Spleen (tissue), 13 donors: ENCODE measurements at places on chromosomes 4 and X. TPM values are rescaled to one million over a fixed set of nuclear protein-coding genes. Genes with fewer than 3 reads are reported as not detected.

The GABRB1 gene
- total RNA-seq: not detected

The RHOXF1 gene
- total RNA-seq: not detected

The ZNF630 gene
- total RNA-seq: 4.5 TPM

The RELL1 gene
- total RNA-seq: 65.3 TPM

- no peak for DNase-seq
These were observed 73.9 kb downstream of the IRF2 start for GRCh38 chr4:184400375-184400870.

The OTUD6A gene
- total RNA-seq: not detected

GRCh38 chr4:39609454-39609931 lies 29.2 kb downstream of the SMIM14 start:
- DNase-seq: no peak

The TRIM61 gene
- 1.8 TPM for total RNA-seq

The SPANXA2 gene
- not detected for total RNA-seq

GRCh38 chrX:30864383-30864785 lies 24.7 kb downstream of the TAB3 start:
- no peak for DNase-seq

The SYP gene
- total RNA-seq: 3.6 TPM

GRCh38 chrX:131741103-131741581 lies 197.3 kb downstream of the OR13H1 start:
- DNase-seq: peak; percentile 89

The HSD17B10 gene
- 47.5 TPM for total RNA-seq

DNA sequence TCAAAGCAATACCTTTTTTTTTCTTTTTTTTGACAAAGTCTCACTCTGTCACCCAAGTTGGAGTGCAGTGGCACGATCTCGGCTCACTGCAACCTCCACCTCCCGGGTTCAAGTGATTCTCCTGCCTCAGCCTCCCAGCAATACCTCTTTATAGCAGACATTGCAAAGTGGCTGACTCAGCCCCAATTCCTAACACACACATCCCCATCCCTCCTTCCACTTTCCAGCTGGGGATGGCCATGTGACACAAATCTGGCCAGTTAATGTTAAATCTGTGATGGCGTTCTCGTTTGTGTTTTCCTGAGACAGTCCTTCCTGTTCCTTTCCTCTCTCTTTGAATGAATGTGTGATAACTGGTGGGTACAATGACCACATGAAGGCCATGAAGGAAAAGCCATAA lies 276.2 kb upstream of the KLF3 start:
- no peak for DNase-seq

DNA sequence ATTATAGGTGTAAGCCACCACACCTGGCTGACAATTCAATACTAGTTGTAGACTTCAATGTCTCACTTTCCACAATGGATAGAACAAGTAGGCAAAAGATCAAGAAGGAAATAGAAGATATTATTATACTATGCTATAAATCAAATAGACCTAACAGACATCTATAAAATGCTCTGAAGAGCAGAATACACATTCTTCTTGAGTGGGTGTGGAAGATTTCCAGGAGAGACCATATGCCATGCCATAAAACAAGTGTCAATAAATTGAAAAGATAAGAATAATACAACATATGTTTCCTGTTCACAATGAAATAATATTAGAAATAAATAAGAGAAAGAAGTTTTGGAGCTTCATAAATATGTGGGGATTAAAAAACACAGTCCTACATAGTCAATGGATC lies 179.3 kb upstream of the AMOT start:
- DNase-seq: no peak

DNA sequence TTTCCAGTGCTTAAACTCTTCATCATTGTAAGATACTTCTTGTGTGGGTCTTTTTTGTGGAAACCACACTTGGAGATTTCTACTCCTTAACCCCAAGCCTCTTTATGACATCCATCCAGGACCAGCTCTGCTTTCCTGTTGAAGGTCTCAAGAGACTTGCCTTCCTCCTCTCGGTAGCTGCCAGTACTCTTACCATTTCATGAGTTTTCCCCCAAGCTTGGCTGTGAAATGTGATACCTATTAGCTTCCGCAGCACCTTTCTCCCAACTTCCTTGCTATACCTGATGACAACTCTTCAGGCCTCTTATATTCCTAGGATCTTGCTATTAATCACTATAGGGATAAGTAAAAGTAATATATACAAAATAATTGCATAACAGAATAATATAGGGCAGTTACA lies 1.9 kb upstream of the DCK start:
- no peak for DNase-seq
